ENCODE measurements at places on chromosomes 5 and 9.

DNA sequence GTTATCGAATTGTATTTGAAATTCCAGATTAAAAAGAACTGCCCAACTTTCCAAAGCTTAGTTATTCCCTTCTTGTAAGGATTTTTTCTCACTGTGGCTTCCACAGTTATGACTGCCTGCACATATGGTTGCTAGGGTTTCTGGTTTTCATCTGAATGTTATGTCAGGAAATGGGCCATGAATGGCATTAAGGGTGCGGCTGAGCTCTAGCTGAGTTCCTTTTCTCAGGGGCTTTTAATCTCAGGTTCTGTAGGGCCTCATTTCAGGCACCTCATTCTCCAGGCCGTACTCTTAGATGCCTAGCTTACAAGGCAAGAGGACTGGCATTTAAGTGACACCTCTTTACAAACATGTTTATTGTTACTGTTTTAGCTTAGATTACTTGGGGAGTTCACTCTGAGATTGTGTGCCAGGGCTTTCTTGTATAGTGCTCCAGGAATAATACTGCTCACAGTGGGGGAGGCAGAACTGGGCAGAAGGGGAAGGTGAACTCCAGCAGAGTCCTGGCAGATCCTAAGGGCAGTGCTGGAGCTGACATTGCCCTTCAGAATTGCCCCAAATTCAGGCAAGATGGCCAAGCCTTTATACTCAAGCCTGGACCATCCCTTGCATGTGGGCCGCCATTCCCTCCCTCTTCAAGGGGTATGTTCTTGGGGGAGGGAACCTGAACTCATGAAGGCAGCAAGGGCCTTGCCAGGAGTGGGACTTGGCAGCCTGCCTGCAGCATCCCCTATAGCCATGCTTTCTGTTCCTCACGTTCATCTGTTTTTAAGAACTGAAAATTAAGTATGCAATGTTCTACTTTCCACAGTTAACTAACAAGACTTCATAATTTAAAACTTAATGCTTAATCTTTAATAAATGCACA is 111.5 kb downstream of the KDM4C start:
- DNase-seq: peak; percentile 17

DNA sequence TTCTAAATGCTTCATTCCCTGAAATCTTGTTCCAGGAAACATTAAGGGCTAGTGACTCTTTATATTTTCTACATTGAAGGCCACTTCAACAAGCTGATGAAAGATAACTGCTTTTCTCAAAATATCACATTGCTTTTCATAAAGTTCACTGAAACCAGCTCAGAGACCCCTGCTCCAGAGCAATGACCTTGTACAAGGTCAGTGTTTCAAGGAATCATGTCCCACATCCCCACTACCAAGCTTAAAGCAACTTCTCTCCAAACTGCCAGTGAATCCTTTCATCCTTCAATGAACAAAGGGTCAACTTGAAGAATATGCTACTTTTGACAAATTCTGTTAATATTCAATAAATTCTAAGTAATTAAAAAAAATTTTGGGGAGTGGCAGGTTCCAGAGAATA is 12.0 kb upstream of the SPATA24 start:
- DNase-seq: no peak

DNA sequence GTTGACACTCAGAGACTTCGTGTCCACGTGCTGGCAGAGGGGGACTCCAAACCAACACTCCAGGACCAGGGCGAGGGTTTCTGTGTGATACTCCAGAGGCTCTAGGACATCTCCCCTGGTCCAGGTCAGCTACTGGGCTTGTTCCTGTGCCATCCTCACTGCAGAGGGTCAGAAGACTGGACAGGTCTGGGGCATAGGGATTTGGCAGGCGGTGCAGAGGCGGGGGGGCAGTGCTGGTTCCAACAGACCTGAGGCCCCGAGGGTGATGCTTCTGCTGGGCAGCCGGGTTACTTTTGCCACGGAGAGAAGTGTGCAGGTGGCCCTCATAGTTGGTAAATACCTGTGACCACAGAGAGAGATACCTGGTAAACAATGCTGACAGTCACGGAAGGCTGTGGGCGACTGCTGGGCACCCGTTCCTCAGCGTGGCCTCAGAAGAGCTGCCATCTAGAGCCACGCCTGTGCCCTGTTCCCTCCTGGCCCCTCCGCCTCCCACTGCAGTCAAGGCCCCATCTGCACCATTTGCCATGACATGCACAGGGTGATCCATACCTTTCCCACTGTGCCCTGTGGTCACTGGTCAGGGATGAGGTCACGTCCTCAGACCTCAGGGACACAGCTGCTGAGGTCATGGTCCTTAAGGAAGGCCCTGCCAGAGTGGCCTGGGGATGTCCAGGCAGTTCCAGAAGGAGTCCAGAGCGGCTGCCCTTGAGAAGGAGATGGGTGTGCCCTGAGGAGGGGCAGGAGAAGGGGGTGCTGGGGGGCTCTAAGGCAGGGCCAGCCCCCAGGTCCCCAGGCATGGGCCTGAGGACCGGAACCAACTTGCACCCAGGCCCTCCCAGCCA is 30.0 kb downstream of the TRIP13 start:
- no peak for DNase-seq

DNA sequence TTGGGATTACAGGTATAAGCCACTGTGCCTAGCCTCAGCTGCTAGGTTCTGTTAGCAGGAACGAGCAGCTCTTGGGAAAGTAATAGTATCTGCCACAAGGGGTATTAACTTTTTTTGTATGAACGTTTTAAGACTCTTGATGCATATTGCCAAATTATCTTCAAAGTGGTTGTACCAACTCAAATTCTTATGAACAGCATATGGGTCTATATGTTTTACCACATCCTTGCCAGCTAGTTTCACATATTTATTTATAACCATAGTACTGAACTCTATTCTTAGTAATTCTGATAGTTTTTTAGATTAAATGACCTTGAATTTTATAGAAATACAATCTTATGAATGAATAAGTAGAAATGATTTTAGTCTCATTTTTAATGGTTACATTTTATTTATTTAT is 80.9 kb downstream of the HSPA4 start:
- no peak for DNase-seq

GRCh38 chr5:96601715-96602244 is 60.4 kb upstream of the CAST start:
- peak; percentile 83 for DNase-seq

DNA sequence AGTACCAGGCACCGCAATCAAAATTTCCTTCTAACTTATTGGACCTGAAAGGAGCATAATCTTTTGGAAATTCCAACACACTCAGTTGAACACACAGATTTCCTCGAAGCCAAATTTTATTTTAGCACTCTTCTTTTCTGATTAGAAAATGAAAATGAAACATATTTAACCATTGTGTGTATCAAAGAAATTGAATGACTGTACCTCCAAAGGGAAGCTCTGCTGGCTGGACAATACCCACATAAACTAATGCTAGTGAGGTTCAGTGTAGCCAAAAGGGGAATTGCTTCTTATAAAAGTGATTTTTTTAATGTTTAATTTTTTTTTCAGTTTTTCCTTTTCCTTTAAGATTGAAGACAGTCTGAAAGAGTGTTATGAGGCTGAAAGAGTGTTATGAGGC is 239.6 kb upstream of the NREP start:
- DNase-seq: no peak

- DNase-seq: peak; percentile 81
Observed at GRCh38 chr9:4630836-4631235, 31.3 kb upstream of the PLPP6 start.

DNA sequence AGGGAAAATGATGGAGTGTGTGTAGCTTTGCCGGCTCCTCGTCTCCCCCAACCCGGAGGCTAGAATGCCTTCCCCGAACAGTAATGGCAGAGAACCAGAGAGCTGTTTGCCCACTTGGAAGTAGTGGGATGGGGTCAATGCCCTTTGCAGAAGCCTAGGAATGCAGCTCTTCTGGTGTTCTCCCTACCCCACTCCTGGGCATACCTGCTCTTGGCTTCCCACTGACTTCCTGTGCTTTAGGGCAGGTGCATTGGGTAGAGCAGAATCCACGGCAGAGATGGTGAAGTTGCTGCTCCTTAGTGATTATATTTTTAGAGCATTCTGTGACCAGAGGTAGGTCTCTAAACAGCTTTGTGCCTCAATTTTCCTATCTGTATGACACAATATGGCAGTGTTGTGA is 134.6 kb downstream of the BOD1 start:
- DNase-seq: no peak

GRCh38 chr9:88196142-88196790 is 58.0 kb upstream of the SPATA31C2 start:
- no peak for DNase-seq

DNA sequence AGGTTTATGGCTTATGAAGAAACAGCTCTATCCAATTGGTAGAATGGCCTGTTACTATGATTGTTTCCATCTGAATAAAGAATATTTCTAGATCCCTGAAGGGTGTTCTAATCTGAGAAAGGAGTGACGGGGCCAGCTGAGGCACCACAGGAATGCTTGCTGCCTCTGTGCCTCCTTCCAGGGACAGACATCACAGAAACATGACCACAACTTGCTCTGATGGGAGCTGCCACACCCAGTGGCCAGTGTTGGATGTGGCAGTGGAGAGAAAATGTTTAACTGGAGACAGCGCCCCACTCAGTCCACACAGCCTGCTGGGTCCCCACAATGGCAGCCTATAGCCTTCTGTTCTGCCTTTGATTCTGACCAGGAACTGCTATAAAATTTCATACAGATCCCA is 38.6 kb upstream of the TESK1 start:
- no peak for DNase-seq

DNA sequence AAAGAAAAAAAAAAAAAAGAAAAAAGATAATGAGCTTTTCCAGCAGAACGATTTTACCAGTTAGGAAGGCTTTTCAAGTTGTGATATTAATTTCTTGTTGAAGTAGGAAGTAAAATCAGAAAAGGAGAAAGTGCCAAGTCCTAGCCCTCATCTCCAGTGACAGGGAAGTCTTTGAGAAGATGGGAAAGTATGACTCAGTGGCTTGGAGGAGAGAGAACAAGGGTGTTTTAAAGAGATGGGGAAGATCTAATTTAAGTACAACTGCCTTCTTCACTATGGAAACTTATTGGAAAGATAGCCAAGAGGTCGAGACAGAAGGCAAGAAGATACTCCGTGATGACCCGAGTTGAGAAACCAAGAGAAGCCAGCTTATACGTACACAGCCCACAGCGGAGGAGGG is 22.6 kb downstream of the FGF1 start:
- DNase-seq: no peak

DNA sequence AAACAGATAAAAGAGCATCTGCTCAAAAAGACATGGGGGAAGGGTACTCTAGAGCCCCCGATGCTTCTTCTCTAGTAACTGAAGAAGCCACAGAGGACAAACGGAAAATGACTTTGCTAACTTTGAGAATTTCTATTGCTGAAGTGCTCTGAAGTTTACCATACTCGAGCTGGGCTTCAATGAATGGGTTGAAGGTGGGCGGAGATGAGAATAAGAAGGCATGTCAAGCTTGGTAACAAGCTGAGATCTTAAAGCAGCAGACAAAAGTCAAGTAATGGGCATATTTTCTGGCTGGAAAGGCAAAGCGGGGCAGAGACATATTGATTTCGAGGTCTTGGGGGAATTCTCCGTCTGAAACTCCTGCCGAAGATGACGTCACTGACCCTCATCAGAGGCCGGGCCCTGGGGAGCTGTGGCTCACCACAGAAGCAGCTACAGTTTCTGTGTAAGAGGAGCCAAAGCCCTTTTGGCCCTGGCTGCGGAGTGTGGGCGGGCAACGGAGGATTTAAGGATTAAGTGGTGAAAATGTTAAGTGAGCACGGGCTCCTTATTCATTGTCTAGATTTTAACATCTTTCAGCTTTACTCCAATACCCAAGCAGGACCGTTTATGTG is 115.8 kb upstream of the SLIT3 start:
- DNase-seq: peak; percentile 82

DNA sequence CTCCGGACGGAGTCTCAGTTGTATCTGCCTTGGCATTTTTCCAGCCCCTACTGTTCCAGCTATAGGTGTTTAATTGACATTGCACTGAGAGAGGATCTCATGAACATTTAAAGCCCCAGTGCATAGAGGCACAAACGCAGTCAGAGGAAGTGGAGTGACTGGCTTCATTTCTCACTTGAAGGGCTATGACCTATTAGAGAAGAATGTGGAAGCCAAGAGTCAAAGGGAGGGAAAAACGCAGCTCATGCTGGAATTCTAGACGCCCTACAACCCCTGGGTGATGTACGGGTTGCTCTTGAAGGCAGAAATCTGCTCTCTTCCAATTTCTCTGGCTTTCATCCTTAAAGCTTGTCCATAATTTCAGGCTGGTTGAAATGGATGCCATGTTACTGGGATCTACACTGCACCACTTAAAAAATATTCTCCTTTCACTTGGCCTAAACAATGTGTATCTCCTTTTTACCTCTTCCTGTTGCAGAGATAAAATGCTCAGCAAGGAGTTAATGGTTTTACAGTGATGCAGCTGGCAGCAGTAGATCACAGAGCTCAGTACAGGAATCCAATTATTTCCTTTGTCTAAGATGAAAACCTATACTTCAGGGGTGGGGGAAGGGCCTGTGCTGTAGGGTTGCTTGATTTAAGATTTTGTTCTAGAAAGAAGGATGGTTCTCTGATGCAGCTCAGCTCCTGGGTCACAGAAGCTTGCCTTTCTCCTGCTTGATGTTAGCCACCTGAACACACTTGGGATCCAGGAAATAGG is 61.8 kb upstream of the MAMDC2 start:
- peak; percentile 68 for DNase-seq

DNA sequence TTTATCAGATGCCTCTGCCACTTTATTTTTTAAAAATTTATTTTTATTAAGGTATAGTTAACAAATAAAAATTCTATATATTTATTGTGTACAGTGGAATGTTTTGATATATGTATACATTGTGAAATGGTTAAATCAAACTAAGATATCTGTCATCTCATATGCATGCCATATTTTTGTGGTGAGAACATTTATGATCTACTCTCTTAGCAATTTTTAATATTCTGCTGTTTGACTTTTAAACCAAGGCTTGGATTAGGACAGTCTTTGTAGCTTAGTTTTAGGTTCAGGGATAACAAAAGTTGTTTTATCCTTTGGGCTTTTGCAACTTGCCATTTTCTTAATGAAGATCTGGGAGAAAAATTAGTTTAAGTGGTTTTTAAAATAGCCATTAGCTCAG is 46.0 kb upstream of the CDKN2B start:
- peak; percentile 41 for DNase-seq

DNA sequence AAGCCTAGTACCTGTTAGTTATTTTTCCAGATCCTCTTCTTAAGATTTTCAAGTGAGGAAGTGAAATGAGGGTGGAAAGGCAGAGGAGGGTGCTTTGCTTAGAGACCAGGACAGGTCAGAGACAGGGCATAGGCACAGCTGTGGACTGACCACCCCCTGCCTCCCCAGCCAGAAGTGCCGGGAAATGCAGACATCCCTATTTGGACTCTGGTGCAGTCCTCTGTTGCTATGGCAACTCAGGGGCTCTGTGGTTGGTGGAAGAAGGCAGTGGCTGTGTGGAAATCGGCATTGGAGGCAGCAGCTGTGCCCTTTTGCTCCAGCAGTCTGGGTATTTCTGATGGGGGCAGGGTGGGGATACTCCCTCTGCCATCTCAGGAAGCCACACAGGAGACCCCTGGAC is 43.3 kb upstream of the NDFIP1 start:
- peak; percentile 64 for DNase-seq

- no peak for DNase-seq
Observed at GRCh38 chr9:114827641-114828302, 21.9 kb upstream of the TNFSF15 start.

All from choroid plexus epithelial cell (primary cell).